Fibroblast of mammary gland (primary cell): ENCODE measurements at places on chromosomes 12 and 14.

GRCh38 chr14:95291859-95292542 is 27.7 kb downstream of the CLMN start:
- peak; percentile 96 for DNase-seq

- no peak for DNase-seq
Observed at GRCh38 chr12:28212182-28212581, 21.9 kb downstream of the CCDC91 start.

- DNase-seq, result no peak
Observed at GRCh38 chr12:66751432-66752113, 72.7 kb upstream of the GRIP1 start.

DNA sequence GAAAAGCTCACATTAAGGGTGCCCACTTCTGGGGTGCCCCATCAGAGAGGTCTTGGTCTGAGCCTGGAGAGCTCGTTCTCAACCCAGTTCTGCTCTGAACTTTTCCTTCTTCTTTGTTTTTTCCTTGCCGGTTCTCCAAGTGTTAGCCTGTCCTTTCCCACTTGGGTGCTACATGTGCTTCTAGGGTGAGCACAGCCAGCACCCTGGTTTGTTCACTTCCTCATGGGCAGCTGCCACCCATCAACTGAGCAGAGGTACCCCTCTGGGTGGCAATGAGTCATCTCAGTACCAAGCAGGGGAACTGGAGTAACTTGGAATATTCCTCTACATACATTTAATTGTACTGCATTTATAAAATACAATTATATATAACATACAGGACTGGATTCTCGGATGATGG is 3.9 kb upstream of the SYNE3 start:
- no peak for DNase-seq

DNA sequence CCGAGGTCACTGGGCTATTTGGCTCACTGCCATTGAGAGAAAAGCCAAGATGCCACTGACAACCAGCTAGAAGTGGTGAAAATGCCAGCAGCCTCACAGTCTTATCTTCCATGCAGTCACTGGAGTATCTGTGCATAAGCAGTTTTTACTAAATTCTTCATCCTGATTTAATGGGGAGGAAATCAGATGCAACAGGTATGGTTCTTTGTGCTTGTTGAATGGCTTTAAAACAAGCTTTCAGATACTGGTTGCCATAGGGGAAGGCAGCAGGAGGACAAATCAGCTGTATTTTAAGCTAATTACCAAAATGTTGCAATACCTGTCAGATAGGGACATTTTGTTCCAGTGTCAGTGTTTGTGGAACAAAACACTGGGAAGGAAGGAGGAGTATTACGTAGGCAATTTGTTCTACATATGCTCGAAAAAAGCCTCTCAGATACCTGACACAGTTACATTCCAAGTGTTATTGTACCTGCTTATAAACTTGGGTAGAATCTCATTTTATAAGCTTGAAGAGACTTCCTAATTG is 54.1 kb upstream of the ARHGAP5 start:
- DNase-seq, result peak; percentile 67

DNA sequence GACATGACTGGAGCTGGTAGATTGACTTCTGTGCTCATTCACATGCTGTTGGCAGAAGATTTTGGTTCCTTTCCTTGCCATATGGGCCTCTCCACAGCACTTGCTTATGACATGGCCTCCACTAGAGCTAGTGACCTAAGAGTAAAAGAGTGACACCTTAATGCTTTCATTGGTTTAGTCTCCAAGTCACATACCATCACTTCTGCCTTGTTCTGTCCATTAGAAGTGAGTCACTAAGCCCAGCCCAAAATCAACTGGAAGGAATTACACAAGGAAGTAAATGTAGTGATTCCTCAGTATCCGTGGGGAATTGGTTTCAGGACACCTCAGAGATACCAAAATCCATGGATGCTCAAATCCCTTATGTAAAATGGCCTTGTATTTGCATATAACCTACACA is 81.3 kb downstream of the PPHLN1 start:
- DNase-seq, result peak; percentile 58

- peak; percentile 74 for DNase-seq
Observed at GRCh38 chr12:65306366-65307168, 28.1 kb downstream of the MSRB3 start.

GRCh38 chr14:105139212-105139825 is 29.3 kb downstream of the JAG2 start:
- no peak for DNase-seq

GRCh38 chr12:46808955-46809697 is 16.7 kb downstream of the SLC38A4 start:
- DNase-seq, result no peak

DNA sequence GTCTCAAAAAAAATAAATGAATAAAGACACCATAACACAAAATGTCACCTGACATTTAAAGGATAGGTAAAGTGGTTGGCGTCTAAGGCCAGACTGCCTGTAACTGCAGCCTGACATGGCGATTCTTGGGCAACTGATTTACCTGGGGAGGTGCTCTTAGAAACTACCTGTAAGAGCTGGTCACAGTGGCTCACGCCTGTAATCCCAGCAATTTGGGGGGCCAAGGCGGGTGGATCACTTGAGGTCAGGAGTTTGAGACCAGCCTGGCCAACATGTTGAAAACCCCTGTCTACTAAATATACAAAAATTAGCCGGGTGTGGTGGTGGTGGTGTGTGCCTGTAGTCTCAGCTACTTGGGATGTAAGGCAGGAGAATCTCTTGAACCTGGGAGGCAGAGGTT is 8.4 kb downstream of the RPL6 start:
- DNase-seq, result no peak

DNA sequence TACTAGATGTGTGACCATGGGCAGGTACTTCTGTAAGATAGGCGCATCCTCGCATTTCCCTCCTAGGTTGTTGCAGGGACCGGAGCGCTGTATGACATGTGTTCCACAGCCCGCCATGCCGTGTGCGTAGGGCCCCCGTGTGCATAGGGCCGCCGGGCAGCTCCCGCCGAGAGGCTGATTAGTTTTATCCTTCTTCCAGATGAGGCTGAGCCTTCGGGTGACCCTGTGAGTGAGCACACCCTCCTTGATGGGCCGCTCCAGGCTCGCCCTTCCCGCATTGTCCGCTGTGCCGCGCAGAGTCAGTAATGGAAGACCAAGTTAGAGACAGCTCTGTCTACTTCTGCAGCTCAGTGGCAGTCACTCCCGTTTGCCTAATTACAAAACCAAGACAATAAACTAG is 72.9 kb upstream of the DYNC1H1 start:
- DNase-seq, result no peak

- peak; percentile 84 for DNase-seq
Observed at GRCh38 chr12:70733385-70733784, 96.2 kb upstream of the PTPRB start.

GRCh38 chr12:70418101-70418500 is 52.0 kb downstream of the KCNMB4 start:
- DNase-seq, result peak; percentile 3

DNA sequence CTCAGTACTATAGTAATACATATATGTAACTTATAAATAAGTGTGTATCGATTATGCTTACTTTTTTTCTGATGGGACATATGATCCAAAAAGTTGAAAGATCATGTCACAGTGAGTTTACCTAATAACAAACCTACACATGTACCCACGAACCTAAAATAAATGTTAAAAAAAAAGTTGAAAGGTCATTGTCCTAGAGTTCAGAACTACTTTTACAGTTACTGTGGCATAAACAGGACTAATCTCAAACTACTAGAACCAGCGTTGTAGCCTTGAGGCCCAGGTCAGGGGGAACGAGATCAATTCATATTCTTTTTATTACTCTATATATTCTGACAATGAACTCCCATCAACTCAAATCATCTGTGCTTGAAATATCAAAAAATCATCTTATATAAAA is 81.8 kb downstream of the ITPR2 start:
- no peak for DNase-seq
